ENCODE measurements at places on chromosomes 6 and 20.

- no peak for DNase-seq
These were observed 1.3 kb downstream of the CARMIL1 start for GRCh38 chr6:25280344-25281074.

DNA sequence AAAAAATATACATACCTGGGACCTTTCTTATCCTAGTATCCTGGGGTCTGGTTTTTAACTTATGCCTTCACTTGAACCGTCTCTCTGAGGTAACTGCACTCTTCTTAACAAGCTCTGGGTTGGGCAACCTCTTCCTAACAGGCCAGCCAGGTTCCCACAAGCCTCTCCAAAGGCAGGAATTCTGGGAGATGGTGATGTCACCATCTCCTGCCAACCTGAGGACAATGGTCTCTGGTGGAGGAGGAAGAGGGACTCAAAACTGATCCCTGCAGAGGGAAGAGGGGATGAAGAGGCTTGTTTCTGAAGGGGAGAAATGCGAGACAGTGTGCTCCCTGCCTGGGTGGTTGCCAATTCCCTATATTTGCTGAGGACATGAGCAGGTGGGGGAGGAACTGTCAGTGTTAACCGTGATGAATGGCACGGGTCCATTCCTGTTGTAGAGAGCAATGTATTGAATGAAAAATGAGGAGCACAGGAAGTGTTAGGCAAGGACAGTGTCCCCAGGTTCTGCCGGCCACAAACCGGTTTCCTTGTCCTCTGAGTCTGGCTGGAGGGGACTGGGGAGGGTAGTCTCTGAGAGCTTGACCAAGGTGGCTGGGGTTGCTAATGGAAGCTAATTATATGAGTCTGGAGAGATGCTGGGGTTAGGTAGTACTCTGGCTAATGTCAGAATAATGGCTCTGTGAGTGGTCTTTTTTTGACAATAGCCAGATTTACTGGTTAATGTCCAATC lies 95.5 kb downstream of the KCNB1 start:
- DNase-seq: no peak

DNA sequence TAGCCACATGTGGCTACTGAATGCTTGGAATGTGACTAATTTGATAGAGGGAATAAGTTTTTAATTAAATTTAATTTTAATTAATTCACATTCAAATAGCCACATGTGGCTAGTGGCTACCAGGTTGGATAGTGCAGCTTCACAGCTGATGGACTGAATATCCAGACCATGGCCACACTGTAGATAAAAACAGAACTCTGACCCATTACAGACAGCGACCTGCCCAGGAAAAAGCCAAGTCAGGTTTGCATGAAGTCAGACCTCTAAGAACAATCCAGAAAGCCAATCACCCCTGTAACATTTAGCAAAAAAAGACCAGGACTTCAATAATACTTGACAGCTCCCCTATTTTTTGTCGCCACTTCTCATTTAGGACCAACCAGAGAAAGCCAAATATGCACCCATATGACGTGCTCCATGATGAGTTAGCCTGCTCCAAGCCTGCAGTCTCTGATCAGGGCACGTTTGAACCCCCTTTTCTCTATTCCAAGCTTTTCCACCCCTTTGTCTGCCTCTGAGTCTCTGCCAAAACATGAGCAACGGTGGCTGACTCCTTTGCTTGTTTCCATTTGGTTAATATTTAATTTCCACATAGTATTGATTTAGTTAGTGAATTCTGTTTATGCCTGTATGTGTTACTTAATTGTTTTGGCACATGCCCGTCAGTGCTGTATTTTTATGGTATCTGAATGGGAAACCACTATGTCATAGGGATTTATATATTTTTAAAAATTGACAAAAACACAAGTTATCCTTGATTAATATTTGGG lies 636.3 kb downstream of the UTRN start:
- DNase-seq: no peak

DNA sequence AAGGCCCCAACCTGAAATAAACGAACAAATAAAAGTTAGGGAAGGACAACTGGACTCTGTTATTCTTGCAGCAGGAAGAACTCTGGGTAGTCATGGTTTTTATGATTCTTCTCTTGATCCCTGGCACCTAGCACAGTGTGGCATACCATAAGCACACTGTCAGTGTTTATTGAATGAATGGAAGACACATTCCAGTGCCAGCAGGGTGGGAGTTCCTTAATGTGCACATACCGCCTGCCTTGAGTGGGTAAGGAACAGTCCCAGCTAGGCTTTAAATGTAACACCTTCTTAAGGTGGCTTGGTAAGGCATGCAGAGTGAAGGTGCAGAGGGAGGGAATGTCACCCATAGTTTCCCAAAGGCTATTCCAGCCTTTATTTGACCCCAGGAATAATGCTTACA lies 162.9 kb upstream of the CEP162 start:
- no peak for DNase-seq

DNA sequence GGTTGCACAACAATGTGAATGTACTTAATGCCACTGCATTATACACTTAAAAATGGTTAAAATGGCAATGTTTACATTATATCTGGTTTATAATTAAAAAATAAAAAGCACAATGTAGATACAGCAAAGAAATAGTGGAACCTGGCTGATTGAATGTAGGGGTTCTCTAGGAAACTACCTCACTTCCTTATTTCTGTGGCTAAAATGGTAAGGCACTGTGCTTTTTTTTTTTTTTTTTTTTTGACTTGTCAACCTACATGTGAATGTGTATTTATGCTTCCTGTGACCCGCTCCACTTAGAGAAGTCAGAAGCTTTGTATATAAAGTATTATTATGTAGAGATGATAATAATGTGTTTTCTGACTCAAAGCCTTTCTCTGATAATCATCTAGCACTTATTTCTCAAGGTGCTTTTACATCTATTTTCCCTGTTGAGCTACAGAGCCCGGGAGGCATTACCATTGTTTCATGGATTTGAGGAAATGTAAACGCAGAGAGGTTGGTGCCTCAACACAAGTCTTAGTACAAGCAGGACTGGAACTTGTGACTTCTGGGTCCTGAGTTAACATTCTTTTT lies 55.0 kb downstream of the SOX4 start:
- no peak for DNase-seq

DNA sequence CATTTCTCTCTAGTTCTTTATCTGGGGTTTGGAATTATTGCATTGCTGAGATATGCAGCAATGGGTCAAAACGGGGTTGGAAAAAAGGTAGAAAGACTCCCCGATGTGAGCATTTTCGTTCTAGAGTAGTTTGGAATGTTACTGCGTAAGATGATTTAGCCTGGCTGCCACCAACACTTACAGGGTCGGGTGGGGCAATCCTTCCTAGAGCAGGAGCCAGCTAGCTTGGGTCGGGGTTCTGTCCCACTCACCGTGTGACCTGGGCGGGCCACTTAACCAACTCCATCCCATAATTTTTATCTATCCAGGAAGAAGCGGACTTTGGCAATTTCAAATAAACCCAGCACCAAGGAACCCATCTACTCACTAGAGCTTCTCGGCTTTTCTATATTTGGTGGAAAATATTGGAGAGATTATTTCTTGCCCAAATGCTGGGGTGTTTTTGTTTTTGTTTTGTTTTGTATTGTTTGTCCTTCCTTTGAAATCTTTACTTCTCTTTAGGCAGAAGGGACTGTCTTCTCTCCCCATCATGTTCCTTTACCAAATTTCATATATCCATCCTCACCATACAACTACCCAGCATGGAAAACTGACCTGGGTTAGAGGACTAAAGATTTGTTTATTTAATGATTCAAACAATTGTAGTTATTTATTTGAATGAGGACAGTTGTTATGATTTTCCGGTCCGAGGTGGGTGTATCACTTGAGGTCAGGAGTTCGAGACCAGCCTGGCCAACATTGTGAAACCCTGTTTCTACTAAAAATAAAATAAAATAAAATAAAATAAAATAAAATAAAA lies 72.4 kb downstream of the GPX5 start:
- DNase-seq: no peak

GRCh38 chr6:163231356-163232014 lies 183.0 kb upstream of the QKI start:
- no peak for DNase-seq

DNA sequence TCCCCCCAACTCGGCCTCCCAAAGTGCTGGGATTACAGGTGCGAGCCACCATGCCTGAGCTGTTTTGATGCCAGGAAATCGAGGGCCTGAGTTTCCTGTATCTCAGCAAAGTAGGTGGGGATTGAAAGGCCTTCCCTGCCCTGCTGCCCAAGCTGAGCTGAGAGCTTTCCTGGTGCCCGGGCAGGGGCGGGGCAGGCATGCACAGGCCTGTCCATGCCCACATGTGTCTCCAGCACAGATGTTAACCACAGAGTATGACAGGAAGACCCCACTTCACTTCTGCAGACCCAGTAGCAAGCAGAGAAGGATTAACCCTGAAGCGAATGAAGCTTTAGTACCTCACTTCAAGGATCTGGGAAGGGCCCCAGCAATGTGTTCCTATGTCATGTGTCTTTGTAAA lies 66.0 kb downstream of the GPR6 start:
- no peak for DNase-seq

GRCh38 chr6:167676000-167676665 lies 150.6 kb upstream of the AFDN start:
- DNase-seq: no peak

GRCh38 chr6:166179704-166180103 lies 12.1 kb upstream of the TBXT start:
- no peak for DNase-seq

DNA sequence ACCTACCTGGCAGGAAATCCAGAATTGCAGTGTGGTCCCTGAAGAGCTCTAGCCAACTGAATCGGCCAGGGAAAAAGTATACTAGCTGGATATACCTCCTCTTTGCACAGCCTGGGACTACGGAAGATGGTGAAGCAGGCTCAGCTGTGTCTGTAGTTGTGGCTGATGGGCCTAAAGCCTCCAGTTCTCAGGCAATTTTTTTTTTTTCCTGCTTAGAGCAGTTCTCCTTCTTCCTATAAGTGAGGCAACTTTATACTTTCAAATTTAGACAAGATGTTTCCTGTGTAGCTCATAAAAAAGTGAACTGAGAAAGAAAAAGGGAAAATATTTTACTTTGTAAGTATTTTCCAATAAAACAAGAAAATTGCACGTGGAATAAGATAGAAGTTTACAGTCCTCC lies 172.9 kb downstream of the CARMIL1 start:
- no peak for DNase-seq

DNA sequence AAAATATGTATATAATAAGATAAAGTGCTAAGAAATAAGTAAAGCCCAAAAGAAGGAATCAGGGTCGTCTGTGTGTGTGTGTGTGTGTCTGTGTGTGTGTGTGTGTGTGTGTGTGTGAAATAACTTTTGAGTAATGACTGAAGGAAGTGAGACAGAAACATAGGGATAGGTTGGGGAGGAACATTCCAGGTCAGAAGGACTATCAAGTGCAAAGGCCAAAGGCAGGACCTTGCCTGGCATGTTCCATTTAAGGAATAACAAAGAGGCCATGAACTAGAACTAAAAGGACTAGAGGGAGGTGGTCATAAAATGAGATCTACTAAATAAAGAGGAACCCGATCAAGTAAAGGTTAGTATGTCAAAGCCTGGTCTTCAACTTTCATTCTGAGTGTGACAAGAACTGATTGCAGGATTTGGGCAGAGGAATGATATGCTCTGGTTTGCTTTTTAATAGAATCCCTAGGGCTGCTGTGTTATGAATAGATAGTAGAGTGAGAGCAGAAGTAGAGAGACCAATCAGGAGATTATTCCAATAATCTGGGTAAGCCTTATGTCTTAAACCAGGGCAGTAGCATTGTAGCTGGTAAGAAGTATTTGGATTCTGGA lies 6.9 kb downstream of the ENPP3 start:
- DNase-seq: no peak

- DNase-seq: no peak
These were observed 151.5 kb upstream of the LRFN2 start for GRCh38 chr6:40738551-40739193.

DNA sequence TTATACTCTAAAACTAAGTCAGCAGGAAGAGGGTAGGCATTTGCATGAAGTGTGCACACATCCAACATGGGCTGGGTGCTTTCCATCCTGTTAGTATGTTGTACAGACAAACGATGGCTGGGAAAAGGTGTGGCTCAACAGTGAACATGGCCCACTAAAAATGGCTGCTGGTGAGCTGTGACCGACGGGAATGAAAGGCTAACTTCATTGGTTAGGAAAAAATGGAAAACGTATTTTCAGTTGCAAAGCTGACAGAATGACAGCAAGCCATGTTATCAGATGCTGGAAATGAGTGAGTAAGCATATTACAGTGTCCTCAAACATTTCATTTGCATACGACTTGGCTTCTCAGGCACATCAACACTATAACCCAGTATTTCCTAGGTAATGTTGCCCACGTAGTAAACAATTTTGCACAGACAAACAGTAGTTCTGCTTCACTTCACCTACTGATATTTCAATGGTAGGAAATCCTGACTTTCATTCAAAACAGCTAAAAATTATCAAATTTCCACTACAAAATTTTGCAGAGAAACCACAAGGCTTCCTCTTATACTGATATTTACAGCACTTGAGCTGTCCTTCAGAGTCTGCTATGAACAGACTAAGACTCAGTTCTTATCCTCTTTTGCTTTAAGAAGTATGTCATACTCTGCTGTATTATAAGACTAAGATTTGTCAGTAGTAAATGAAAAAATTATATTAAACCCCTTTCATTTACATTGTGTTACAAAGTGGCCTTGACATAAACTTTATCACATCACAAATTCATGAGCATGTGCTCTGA lies 98.9 kb downstream of the IRF4 start:
- no peak for DNase-seq

DNA sequence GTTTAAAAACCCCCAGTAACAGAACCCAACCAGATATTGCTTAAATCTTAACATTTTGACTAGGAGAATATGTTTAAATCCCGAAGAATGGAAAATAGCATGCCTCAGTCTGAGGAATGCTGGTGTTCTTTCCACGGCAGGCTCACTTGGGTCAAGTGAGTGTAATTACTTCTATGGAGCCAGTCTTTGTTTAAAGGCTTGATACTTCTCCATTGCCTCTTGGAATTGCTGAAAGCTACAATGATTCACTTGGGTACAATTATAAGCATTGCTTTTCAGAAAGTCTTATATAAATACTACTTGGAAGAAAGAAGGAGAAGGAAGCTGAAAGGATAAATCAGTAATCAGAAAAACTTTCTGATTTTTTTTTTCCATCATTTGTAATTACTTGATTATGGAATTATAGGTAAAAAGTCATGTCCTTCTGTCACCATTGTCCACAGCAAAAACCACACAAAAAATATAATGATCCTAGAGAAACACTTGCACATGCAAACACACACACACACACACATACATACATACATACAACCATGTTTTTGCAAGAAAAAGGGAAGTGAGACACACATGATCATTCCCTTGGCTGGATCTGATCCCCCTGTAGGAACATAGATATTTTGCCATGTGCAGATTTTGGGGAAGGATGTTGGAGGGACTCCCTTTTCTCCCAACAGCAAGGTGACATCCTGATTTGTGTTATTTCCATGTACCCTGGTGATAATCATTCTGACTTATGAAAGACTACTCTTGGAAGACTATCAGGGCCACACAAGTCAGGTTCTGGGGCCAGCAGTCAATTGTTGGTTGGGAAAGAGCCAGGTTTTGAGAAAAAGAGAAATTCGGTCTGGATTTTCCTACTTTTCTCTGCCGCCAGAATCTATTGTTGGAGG lies 396.0 kb upstream of the BTBD3 start:
- DNase-seq: no peak

GRCh38 chr20:7520361-7520760 lies 419.9 kb downstream of the HAO1 start:
- DNase-seq: no peak

GRCh38 chr6:16841241-16841640 lies 80.0 kb upstream of the ATXN1 start:
- no peak for DNase-seq
